ENCODE measurements at places on chromosomes 4 and X. TPM values are rescaled to one million over a fixed set of nuclear protein-coding genes. Genes with fewer than 3 reads are reported as not detected.

Gene CSN1S1
- total RNA-seq, result not detected

Gene USP17L24
- not detected for total RNA-seq

Gene PTTG2
- total RNA-seq, result not detected

Gene RENBP
- not detected for total RNA-seq
